Kasumi-1 (cell line): ENCODE measurements at places on chromosomes 2 and 18.

DNA sequence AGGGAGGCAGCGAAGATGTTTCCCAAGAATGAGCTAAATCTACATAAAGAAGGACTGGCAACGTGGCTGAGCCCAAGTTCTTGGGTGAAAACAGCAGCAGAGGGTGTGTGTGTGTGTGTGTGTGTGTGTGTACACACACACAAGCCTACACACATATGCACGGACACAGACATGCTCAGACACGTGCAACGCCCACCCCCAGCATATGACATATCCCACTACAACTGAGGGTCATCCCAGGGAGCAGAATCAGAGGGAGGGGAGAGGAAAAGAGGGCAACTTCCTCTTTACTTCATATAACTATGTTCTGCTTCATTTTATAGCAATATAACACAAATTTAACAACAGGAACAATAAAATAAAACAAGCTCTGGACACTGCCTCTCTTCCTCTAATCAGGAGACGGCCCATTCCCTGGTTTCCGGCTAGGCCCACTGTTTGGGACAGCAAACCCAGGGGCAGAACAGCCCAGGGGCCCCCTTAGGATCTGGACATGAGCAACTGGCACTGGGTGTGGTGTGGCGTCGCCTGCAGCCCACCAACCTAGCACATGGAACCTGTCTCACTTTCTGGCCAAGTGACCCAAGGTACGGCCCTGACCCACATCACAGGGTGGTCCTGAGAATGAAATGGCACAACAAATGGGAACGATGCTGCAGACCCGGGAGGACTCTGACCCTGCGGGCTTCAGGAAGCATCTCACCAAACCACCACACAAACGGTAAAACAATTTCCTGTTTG lies 25.0 kb downstream of the FAM178B start:
- DNase-seq = no peak

GRCh38 chr2:203820969-203821368 lies 46.6 kb upstream of the CTLA4 start:
- DNase-seq = no peak

- DNase-seq = no peak
Measured at GRCh38 chr18:6086731-6087130, 191.4 kb upstream of the TMEM200C start.

GRCh38 chr2:170467568-170468422 lies 247.3 kb upstream of the SP5 start:
- no peak for DNase-seq

GRCh38 chr2:230872968-230873660 lies 8.4 kb downstream of the ITM2C start:
- no peak for DNase-seq

DNA sequence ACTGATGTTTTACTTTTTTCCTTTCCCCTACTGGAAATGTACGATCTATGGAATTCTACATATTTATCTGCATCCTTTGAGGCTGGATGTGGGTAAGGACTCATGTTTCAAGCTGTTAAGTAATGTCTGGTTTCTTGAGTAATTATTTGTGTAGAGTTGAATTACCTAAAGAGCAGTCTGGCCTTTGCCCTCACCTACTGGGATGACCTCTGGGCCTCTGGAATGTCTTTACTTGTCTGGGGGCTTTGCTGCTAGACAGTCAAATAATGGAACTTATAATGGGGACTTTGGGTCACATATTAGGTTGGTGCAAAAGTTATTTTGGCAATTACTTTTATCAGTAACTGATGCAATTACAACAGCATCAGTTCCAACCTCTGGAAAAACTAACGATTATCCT lies 244.7 kb downstream of the CCDC178 start:
- no peak for DNase-seq

DNA sequence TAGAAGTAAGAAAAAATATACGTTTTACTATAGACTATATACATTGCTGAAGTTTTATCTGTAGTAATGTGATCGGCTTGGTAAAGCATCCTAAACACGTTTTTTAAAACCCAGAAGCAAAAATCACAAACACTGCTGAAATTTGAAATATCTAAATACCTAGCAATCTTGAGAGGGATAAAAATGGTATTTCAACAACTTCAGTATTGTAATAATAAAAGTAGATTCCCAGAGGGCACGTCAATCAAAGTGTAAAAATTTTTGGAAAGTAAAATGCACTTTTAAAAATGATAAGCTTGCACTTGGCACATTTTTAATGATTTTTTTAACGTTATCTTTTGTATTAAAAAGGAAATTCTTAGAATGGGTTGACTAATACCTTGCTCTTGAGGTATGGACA lies 1.6 kb downstream of the ZC3H6 start:
- DNase-seq = no peak

DNA sequence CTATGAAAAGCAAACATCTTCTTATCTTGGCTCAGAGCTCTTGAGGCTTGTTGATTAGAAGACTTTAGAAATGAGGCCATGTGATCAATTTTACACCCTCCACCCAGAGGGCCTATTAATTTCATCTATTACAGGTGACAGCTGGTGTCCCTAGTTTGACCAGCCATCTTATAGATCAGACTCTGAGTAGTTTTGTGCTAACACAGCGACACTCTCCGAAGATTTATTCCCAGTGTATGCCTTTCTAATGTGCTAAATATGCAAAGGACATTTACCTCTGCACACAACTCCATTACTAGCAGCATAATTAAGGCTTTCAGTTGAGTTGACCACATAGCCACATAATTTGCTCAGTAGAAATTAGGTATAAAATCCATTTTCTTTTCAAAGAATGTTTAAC lies 2.6 kb upstream of the RFX8 start:
- DNase-seq = no peak

DNA sequence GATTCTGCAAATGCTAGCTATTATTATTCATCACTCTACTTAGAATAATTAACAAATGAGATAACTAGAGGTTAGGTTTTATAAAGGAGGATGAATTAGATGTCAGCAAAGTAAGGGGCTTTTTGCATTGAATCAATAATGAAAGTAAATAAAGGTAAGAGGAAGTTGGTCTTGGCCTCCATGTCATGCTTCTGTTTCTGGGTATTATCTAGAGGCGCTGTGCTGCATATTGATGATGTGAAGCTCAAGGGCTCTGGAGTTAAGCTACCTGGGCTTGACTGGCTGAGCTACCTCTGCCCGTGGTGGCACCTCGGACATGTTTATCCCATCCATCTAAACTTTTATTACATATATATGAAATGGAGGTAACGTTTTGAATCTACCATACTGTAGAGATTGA lies 350.9 kb downstream of the PARD3B start:
- DNase-seq = no peak

GRCh38 chr18:22856870-22857269 lies 76.3 kb upstream of the RBBP8 start:
- DNase-seq = no peak

DNA sequence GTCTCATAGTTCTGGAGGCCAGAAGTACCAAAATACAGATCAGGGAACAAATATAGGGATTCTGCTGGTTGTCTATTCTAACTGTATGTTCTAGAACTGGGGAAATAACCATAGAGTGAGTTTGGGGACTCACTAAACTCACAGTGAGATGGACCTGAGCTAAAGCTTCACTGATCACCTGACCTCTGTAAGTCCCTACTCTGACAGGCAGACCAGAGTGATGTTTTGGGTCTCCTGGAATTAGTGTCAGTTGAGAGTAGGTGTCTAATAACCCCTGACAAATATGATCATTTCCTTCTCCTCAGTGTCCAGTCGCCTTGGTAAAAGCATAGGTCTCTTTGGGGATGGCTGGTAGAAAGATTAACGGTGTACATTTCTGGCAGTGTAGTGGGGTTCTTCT lies 14.2 kb downstream of the PIKFYVE start:
- no peak for DNase-seq

- no peak for DNase-seq
Measured at GRCh38 chr2:105005181-105005951, 32.5 kb upstream of the MRPS9 start.

- DNase-seq = no peak
Measured at GRCh38 chr2:31853521-31853920, 157.3 kb downstream of the MEMO1 start.

- no peak for DNase-seq
Measured at GRCh38 chr18:78960709-78961108, 18.9 kb upstream of the SALL3 start.

DNA sequence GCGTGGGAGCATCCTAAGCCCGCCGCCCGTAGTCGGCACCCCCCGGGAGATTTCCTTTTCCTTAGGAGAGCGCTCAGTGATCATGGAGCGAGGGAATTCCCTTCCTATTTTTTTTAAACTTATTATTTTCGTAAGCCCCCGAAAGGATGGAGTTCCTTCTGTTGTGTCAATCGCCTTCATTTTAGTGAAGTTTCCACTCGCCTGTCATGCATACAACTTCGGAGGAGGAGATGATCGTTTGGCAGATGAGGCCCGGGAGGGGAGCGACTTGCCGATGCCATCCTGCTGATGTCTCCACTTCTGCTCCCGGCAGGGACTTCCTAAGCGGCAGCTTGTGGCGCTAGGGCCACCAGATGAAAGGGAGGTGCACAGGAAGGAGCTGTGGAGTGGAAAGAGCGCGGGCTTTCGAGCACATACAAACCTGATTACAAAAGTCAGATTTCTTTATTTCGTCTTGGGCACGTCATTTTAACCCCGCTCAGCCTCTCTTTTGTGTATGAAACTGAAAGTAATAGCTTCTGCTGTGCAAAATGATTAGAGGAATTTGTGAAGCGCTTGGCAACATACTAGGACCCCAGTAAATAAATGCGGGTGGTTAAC lies at the start of gene ADGRF3:
ADGRF3 (minus strand) TSS at position 336 of the 600 bp plus-strand sequence. CDS start 555 bp downstream, outside the sequence.
- DNase-seq = peak; percentile 66

- no peak for DNase-seq
Measured at GRCh38 chr2:201513271-201513670, 61.7 kb downstream of the STRADB start.

- DNase-seq = peak; percentile 85
Measured at GRCh38 chr2:162113776-162114168, 38.3 kb downstream of the GCG start.

DNA sequence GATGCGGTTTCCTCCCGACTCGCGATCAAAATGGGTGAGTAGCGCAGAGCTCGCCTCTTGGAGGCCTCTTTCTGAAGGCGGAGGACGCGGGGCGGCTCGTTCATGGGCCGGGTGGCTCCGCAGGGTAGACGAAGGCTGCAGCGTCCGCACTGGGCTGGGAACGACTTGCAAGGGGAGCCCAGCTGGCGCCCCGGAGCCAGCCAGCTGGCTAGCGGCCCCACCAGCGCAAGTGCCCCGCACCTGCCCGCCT lies 328 bp upstream of the PASK start:
- DNase-seq = no peak

GRCh38 chr18:34841891-34842290 lies 131.8 kb downstream of the DTNA start:
- no peak for DNase-seq

GRCh38 chr18:67600181-67601180 lies 84.0 kb upstream of the DSEL start:
- no peak for DNase-seq

DNA sequence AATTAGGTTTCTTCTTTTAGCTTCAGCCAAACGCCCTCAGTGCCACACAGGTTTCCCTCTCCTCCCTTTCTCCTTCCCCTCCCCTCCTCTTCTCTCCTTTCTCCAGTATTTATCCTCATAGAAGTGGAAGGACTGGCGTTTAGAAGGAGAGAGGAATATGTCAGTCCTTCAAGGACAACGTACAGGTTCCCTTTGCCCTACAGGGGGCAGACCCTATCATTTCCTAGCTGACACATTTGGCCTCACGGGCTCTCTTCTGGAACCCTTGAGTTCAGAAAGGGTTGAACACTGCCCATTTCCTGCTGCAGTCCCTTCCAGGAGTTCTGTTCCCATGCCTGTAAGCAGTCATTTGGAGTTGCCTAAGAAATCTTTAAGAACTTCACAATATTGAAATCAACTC lies 46.1 kb downstream of the CDCA7 start:
- peak; percentile 73 for DNase-seq

DNA sequence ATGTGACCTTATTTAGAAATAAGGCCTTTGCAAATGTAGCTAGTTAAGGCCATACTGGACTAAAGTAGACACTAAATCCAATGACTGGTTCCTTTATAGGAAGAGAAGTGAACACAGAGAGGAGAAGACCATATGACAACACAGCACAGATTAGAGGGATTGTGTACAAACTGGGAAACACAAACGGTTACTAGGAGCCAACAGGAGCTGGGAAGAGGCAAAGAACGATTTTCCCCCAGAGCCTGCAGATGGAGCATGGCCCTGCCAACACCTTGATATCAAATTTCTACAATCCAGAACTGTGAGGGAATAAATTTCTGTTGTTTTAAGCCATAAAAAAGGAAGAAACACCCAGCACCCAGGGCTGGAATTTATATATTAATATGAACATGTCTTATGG lies 38.7 kb upstream of the COL5A2 start:
- no peak for DNase-seq

DNA sequence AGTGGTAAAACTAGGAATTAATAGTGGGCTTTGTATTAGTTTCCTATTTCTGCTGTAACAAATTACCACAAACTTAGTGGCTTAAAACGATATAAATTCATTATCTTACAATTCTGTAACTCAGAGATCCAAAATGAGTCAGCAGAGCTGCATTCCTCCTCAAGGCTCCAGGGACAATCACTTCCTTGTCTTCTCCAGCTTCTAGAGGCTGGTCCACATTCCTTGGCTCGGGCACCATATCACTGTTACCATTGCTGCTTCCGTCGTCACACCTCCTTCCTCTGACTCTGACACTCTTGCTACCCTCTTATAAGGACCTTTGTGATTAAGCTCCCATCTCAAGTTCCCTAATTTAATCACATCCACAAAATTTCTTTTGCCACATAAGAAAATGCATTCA lies 567.8 kb upstream of the KLHL29 start:
- no peak for DNase-seq

DNA sequence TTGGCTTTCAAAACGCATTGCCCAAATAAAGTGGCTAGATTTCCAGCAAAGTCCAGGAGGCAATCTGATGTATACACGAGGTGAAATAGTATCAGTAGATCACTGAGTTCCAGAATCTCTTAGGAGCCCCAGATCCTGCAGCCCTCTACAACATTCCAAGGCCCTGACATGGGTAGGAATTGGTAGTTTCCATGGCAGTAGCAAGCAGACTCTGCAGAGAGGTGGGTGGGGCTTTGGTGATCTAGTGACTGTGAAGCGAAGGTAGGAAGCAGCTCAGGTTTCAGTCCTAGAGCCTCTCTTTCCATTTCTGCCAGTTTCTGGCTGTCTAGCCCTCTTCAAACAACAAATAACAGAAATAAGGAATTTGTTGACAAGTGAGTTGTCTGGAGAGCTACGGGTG lies 13.8 kb upstream of the SGPP2 start:
- no peak for DNase-seq

GRCh38 chr2:107585851-107586250 lies 240.8 kb upstream of the RGPD4 start:
- no peak for DNase-seq

- no peak for DNase-seq
Measured at GRCh38 chr2:186636800-186637496, 47.1 kb downstream of the ITGAV start.
